ENCODE measurements at places on chromosomes 5 and 9.

GRCh38 chr9:107274953-107275422 lies 8.1 kb upstream of the RAD23B start:
- DNase-seq, result no peak

GRCh38 chr5:159956074-159956473 lies 39.8 kb downstream of the ADRA1B start:
- DNase-seq, result no peak

- peak; percentile 36 for DNase-seq
These were observed 838 bp downstream of the POLK start for GRCh38 chr5:75512383-75513074.

DNA sequence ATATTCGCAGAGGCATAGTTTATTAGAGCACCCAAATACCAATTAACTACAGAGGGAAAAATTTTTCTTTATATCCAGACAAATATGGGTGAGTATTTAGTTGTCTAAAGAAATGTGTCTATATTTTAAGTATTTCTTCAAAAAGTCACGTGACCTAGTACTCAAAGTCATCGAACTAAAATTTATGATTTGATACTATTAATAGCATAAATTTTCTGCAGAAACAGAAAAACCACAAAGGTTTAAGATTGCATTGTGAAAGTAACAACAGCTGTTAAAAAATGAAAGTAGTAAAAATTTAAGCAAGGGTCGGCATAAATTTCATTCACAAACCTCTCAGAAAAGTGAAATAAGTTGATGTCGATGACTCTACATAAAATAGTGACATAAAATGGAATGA lies 323.9 kb upstream of the RORB start:
- no peak for DNase-seq

- no peak for DNase-seq
These were observed 642.3 kb downstream of the DMRTA1 start for GRCh38 chr9:23088932-23089364.

DNA sequence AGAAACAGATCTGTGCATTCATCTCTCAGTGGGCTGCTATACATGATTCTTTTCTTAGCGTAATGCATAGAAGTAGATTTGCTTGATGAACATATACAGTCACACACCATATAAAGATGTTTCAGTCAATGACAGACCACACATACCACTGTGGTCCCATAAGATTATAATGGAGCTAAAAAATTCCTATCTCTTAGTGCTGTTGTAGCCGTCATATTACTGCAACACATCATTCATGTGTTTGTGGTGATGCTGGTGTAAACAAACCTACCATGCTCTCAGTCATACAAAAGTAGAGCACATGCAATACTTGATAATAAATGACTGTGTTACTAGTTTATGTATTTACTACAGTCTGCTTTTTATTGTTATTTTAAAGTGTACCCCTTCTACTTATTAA lies 214.3 kb downstream of the ARHGAP26 start:
- DNase-seq, result no peak

Data from NCI-H2081 (cell line).